ENCODE measurements at places on chromosomes 6 and 20.

DNA sequence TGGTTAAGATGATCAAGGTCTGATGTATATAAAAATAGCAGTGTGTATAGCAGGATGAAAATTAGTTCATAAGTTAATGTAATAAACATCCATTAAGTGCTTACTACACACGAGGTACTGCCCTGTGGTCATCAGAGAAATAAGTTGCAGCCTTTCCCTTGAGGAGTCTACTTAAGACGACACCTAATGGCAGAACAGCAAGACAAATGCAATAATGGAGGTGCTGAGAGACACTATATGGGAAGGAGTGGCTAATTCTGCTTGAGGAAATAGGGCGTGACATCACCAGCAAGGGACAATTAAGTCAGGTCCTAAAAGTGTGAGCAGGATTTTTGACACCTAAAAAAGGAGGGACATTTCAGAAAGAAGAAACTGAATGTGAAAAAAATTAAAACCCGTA, 75.2 kb downstream of the BACH2 start:
- DNase-seq, result no peak

DNA sequence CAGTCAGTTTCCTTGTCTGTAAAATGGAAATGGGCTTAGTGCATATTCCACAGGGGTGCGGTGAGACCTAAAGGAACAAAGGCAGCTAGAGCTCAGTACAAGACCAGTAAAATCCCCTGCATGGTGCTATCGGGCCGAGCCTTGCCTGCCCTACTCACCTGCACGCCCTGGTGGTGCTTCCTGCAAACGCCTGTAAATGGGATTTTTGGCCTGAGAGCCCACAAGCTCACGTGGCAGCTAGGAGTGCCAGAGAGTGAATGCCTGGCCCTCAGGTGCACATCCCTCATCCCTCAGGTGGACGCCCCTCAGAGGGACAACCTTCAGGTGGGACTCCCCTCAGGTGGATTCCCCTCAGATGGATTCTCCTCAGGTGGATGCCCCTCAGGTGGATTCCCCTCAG, 48.0 kb upstream of the VSX1 start:
- DNase-seq, result no peak

- DNase-seq, result no peak
Measured at GRCh38 chr6:17268114-17268513, 13.0 kb upstream of the RBM24 start.

GRCh38 chr6:24576447-24576846, 69.5 kb downstream of the KIAA0319 start:
- no peak for DNase-seq

DNA sequence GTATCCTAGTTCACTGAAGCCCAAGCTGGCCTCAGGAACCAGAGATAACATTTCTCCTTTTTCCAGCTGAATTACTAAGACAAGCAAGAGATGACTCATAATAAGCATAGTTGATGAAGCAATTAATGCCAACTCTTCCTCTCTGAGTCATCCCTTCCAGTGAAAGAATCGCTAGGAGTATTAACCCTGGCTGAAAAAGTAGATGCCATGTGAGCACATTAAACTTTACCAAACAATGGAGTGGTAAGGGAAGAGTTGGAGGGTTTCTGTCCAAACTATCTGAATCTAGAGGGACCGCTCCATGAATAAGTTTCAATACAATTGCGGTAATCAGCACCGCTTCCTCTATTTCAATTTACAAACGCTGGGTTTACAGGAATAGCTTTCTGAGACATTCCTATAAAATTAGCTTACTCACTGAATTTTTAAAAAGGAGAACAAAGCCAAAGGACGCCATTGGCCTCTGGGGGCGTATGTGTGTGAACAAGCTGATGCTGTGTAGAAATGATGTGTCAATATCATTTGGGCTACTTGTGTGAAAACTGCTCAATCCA, 48.3 kb downstream of the ATXN1 start:
- DNase-seq, result no peak

DNA sequence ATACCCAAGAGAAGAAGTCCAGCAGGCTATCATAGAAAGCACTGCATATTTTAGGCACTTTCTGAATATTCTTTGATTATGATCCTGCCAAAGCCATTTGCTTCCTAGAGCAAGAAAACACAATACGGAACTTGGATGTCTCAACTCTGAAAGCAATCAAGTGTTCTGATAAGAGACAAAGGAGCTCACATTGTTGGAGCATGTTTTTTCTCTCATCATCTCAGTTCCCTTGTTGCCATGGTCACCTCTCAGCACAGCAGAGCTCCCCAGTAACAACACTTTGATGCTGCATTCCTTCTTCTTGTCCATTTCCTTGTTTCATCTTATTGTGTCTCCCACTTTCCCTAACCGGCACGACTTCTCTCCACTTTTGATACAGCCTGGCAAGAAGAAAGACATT, 168.7 kb upstream of the FUT9 start:
- DNase-seq, result no peak

DNA sequence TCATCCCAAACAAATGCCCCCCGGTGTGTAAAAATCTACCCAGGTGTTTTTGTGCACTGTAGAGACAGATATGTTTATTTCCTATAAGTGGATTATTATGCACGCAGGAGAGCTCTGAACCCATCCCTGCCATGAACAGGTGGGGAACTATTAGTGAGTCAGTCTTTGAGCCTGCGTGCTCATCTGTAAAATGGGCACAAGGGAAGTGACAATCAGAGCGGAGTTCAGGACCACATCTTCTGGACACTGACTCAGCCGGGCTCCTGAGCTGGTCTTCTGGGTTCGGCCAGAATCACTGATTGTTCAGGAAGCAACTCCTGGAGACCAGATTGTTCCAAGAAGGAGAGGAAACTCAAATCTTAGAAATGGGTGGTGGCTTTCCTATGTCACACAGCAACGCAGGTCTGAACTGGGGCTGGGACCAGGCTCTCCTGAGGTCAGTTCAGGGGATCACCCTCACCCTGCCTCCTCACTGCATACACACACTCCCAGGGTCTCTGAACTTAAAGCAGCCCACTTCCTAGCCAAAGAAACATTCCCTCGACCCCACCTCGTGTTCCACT, 27.3 kb upstream of the TGM2 start:
- DNase-seq, result no peak

DNA sequence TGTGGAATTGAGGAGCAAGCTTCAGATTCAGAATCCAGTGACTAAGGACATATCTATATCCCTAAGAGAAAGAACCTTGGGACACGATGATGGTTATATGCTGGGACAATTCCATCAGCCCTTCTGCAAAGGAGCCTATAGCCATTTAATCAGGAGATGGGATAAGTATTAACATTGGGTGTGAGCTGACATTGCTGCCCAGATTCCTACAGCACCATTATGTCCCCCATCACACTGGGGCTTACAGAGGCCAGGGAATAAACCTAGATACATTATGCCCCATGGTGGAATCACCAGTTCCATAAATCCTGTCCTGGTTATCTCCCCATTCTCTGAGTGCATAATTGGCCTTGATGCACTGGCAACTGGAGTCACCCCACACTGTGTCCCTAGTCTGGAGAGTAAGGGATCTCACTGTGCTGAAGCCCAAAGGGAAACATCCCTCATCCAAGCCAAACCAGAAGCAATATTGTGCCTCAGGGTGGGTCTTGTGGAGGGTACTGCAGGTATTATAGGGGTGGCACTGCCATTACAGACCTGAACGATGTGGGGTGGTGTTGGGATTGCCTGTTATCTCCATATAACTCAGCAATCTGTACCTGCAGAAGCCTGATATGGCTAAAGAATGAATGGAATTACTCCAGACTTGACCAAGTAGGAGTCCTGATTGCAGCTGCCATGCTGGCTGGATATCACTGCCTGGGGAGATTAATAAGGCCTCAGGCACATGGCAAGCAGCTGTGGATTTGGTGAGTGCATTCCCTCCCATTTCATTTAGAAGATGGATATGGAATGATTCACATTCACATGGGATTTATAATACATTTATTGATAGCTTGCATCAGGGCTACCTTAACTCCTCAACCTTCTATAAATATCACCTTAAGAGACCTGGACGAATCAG, 5.0 kb downstream of the HLA-A start:
- DNase-seq, result no peak

DNA sequence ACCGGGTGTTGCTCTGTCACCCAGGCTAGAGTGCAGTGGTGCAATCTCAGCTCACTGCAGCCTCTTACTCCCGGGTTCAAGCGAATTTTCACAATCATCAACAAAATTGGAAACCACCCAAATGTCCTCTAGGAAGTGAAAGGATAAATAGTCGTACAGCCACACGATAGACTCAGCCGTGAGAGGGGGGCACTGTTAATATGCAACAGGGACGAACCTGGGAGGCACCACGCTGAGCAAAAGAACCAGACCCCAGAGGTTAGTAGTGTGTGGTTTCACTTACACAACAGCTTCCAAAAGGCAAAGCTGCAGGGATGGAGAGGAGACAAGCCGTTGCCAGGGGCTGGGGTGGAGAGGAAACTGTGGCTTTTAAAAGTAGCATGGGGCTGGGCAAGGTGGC, 30.1 kb upstream of the NTSR1 start:
- DNase-seq, result no peak

DNA sequence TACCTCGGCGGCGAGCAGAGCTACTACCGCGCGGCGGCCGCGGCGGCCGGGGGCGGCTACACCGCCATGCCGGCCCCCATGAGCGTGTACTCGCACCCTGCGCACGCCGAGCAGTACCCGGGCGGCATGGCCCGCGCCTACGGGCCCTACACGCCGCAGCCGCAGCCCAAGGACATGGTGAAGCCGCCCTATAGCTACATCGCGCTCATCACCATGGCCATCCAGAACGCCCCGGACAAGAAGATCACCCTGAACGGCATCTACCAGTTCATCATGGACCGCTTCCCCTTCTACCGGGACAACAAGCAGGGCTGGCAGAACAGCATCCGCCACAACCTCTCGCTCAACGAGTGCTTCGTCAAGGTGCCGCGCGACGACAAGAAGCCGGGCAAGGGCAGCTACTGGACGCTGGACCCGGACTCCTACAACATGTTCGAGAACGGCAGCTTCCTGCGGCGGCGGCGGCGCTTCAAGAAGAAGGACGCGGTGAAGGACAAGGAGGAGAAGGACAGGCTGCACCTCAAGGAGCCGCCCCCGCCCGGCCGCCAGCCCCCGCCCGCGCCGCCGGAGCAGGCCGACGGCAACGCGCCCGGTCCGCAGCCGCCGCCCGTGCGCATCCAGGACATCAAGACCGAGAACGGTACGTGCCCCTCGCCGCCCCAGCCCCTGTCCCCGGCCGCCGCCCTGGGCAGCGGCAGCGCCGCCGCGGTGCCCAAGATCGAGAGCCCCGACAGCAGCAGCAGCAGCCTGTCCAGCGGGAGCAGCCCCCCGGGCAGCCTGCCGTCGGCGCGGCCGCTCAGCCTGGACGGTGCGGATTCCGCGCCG, 994 bp downstream of the FOXC1 start:
- DNase-seq, result peak; percentile 55

- no peak for DNase-seq
Measured at GRCh38 chr20:49361862-49362660, 84.2 kb upstream of the ZNFX1 start.

GRCh38 chr20:3559637-3560036, 88.8 kb downstream of the ATRN start:
- DNase-seq, result no peak

DNA sequence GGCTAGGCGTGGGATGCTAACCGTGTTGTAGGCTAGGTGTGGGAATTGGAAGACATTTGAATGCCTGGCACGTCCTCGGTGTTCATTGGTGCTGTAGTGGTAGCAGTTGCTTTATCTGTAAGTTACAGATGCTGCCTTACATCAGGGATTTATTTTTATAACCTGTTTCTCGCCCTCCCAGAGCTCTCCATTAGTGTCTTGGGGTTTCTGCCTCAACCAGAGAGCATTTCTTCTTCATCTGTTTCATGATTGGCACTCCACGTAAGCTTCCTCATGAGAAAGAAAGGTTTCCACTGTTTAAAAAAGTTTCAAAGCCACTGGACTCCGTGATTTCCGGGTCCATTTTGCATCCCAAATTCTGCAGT, 9.0 kb downstream of the IGF2R start:
- no peak for DNase-seq

DNA sequence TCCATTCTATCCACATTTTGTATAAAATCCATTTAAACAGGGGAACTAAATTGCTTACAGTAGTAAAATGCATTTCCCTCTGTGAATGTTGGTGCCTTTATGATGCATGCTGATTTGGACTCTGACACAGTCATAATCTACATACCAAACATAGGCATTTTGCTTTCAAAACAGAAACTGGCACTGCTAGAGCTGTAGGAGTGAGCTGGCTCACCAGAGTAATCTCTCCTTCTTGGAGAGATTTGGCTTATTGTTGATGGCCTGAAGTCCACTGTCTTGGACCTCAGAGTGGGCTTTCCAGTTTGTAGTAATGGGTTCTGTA, 363.2 kb upstream of the FLRT3 start:
- DNase-seq, result no peak

- DNase-seq, result no peak
Measured at GRCh38 chr20:8404912-8405635, 273.0 kb downstream of the PLCB1 start.

- DNase-seq, result no peak
Measured at GRCh38 chr6:120938876-120939472, 395.3 kb downstream of the TBC1D32 start.

GRCh38 chr20:3873507-3873906, 15.7 kb upstream of the PANK2 start:
- no peak for DNase-seq

GRCh38 chr20:17859002-17859615, 109.5 kb downstream of the SNX5 start:
- DNase-seq, result no peak

DNA sequence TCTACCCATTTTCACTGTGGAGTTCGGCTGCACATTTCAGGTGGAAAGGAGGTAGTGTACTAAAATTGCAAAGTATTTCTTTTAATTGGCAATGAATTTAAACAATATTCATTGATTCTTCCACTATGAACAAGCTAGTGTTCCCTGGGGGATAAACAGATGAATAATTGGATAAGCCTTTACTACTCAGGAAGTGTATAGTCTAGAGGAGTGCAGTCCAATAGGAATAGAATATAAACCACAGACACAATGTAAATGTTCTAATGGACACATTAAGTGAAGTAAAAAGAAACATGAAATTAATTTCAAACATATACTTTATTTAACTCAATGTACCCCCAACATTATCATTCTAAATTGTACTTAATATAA, 28.7 kb downstream of the SGK1 start:
- no peak for DNase-seq

DNA sequence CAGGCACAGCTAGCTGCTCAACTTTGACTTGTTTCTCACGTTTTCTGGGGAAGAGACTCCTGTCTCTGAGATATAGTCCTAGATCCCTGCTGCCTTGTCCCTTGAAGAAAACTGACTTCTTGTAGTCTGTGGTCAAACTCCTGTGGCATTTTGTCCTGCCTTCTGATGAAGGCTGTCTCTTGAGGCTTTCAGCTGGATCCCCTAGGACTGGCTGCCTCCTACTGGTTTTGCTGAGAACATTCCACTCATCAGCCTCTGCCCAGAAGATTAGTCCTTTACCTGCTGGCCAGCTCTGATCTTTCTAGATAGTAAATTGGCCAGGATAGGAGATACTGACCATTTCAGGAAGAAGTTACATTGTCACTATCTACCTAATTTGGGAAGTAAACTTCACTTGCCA, 71.9 kb upstream of the CNR1 start:
- no peak for DNase-seq

- no peak for DNase-seq
Measured at GRCh38 chr6:109351231-109352130, 30.8 kb downstream of the CD164 start.

Measured in left hindlimb (tissue), 1 donor.